ENCODE measurements at places on chromosomes 11 and 22.

DNA sequence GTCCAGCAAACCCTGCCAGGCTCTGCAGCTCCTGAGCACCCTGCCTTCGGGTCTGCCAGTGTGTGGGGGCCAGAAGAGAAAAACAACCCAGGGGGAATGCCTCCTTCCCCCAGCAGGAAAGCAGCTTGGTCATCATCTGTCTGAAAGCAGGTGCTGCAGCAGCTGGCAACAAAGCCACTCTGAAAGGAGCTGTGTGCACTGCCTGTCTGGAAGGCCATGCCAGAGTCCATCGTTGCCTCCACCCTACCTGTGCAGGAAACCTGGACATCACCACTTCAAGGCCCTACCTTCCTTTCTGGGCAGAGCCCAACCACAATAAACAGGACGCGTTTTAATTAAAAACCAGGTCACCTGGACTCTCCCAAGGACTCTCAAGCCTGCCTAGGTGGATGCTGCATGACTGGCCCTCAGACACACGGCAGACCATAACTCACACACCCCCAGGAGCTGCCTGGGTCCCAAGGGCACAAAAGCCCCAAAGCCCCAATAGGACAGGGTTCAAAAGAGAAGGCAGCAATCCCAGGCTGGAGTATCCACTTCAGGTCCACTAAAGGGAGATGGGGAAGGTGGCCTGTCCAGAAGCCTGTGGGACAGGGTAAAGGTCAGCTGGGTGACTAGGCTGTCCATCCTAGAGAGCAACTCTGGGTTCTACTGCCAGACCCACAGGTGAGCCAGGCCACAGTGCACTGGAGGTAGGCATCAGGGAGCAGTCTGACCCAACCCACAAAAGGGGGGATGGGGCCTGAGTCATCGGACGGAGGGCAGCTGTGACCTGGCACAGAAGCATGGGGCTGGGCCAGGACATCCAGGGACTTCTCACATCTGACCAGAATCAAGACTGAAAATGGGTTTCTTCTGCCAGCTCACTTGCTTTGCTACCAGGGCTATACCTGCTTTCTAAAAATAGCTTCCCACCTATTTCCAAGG is 6.1 kb downstream of the GNB1L start:
- no peak for DNase-seq

GRCh38 chr11:121417055-121417551 is 35.0 kb upstream of the SORL1 start:
- DNase-seq: peak; percentile 15

GRCh38 chr11:95792200-95792599 is 1.9 kb downstream of the CEP57 start:
- DNase-seq: no peak

DNA sequence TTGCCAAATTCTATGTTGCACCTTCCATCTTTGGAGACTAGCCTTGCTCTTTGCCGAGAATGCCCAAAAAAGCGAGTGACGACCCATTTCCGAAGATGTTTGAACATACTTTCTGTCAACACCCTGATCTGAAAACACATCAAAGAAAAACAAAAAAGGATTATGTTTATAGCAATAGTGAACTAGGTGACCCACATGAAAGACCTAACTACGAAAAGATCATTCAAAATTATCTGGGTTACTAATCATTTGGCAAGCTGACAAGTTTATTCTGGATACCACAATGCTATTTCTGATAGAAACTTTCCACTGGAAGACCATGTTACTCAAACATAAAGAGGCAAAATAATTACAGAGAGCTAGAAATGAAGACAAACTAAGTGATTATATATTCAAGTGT is 27.0 kb downstream of the KCNJ1 start:
- no peak for DNase-seq

- DNase-seq: no peak
Measured at GRCh38 chr11:33187998-33188722, 26.9 kb upstream of the CSTF3 start.

DNA sequence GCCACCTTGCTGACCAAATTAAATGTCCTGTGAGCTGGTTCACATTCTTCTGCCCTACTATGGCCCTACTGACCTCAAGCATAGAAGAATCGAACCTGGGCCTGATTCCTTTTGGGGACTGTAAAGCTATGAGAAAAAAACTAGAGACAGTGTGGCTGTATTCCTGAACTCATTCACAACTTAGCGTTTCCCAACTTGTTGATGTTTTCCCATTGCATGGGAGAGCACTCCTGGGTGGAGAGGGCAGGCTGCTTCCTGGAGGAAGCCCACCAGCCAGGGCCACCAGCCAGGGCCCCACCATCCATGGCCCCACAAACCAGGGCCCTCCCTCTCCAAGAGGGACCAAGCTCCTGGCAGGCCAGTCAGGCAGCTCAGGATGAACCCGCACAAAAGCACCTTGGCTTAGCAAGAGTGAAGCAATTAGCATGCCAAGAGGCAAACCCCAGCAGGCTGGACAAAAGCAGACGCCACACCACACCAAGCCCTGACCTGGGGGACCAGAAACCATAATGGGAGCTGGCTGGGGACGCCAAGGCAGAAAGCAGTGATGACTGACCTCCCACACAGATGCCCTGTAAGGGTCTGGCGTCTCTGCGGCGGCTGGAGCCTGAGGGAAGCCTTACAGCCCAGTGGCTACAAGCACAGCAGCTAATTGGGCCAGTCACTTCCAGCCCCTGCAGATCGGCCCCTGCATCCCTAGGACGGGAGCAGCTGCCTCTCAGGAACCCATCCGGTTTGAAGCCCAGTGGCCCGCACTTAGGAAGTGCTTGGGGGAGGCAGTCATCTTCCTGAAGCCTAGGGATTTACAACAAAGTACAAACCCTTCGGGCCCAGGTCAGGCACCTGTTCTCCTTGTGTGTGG is 2.1 kb downstream of the CERK start:
- no peak for DNase-seq

DNA sequence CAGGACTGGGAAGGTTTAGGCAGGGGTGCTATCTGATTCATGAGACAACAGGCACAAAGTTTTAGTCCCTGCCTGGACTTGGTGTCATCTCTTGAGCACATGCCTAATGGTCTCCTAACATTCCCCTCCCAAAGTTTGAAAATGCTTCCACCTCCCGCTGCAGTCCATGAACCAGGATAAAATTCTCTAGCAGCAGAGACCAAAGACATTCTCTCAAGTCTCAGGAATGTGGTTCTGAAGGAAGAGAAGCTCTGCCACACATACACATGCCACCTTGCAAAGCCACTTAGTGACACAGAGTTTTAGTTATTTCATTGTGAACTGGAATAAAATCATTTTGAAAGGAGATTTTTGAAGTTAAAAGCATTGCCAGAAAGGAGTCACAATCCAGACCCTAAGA is 15.5 kb downstream of the OR51B6 start:
- DNase-seq: no peak

- DNase-seq: no peak
Measured at GRCh38 chr22:44583854-44584253, 85.8 kb upstream of the RTL6 start.

DNA sequence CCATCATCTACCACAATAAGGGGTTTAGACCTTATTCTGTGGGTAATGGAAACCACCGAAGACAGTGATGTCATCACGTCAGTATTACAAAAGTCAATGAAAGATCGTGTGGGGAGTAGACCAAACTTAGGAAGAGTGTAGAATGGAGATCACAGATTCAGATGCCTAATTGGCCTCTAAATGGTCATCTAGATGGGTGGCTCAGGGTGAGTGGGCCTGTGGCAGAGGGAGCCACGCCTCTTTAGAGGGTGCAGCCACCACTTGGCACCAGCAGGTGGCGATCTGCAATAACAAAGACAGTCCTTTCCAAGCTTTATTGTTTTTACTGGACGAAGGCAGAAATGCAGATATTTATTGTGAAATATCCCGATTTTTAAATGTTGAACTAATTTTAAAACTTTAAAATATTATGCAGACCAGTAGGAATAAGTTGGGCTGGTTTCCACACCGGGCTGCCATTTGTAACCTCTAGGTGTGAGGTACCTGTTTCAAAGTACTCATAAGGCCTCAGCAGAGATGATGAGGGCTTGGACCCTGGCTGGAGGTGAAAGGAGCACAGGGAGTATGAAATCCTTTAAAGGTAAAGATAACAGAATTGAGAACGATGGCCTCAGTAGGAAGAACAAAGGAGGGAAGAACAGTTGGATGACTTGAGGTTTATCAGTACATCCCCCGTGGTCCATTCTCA is 222.0 kb downstream of the DBX1 start:
- DNase-seq: no peak

DNA sequence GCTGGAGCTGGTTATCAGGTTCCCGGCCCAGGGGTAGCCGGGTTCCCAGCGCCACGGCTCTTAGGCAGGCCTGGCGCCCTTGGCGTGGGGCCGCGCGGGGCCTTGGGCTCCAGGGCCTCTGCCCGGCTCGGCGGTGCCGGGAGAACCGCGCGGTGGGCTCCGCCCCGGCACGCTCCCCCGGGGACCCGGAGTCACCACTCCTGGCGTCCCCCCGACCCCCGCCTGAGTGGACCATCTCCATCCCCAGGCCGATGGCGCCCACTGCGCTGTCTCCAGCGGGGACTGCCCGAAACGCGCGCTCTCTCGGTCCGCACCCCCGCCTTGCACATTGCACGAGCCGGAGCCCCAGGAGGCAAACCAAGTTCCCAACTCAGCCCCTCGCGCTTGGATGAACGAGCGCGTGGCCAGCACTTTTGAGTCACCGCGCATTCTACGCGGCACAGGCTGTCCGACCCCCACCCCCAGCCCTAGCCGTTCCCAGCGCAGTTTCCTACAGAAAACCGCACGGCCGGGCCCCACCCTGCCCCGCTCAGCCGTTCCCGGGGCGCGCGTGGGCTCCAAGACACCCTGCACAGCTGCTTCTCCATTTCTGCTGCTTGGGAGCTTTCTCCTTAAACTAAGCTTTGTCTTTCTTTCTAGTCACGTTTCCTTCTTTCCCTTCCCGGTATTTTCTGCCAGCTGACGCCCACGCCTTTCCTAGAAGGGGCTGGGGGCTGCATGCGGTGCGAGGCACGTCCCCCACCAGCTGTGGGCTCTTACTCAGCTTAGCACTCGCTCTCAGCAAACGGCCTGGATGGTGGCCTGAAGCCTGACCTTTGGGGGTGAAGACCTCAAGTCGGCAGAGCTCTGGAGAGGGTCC is 650 bp upstream of the CHID1 start:
- no peak for DNase-seq

Measured in AG04450 (cell line).